Fibroblast of skin of left biceps (primary cell): ENCODE measurements at places on chromosomes 1 and 21.

DNA sequence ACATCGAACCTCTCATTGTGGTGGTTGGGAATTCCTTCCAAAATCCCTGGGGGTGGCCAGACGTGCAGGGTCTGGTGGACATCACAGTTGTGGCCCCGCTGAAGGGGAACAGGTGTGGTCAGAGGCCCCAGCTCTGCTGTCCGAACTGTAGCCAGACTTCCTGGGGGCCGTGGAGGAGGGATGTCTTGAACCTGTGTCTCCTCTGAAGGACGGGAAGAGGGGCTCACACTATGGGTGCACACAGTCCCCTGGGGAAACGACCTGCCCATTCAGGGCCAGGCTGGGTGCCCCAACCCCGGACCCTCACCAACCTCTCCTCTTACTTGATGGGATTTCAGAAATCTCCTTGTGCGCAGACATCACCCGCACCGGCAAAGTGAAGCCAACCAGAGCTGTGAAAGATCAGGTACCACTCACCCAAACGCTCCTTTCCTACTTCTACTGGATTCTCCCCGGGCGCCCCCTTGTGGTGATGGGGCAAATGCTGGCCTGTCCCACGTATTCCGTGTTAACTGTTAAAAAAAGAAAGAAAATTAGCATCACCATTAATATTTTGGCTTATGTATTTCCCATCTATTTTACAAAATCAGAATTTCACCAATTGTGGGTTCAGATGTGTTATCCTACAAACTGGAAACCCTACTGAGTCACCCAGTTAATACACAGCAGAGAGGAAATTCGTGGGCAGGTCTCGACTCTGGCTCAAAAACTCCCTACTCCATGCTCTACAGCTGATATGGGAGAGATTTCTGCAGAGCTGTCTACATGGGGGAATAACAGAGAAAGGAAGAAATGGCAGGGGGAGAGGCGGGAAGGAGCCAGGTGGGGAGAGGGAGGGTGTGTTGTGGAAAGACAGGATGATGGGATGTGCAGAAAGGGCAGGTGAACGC lies 28.1 kb downstream of the PADI4 start:
- DNase-seq: peak; percentile 13

GRCh38 chr1:11704691-11705475 lies 13.4 kb downstream of the DRAXIN start:
- DNase-seq: no peak

- no peak for DNase-seq
These were observed 14.1 kb downstream of the VANGL1 start for GRCh38 chr1:115655916-115656315.

DNA sequence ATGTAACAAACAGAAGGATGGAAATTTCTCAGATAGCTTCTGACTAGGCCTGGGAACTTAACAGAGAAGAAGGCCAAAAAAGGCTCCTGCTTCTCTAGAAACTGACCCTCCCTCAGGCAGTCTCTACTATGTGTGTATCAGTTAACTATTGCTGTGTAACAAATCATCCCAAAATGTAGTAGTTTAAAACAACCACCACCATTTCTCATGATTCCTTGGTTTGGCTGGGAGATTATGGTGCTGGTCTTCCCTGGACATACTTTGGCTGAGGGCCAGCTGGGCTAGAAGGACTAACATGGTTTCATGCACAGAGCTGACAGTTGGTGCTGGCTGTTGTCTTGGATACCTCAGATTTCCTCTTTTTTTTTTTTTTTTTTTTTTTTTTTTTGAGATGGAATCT lies 26.2 kb upstream of the CNN3 start:
- no peak for DNase-seq

DNA sequence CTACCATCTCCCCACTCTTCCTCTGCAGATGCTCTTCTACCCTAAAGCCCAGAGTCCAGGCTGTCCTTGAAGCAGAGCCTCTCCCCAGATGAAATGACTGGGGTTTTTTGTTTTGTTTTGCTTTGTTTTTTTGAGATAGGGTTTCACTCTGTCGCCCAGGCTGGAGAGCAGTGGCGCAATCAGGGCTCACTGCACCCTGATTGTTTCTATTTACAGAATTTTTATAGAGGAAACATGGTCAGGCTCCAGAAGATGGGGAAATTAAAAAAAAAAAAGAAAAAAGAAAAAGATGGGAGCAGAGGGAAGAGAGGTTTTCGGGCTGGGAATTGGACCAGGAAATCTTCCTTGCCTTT lies 43.7 kb upstream of the ZNF281 start:
- DNase-seq: no peak

- DNase-seq: no peak
These were observed 151.3 kb downstream of the ADGRL4 start for GRCh38 chr1:78855258-78855657.

GRCh38 chr21:38837806-38838461 lies 32.2 kb downstream of the ETS2 start:
- DNase-seq: no peak
